ENCODE measurements at places on chromosomes 11 and 22.
A peak's percentile ranks its signal among the peaks of the same experiment; 100 is the strongest.

DNA sequence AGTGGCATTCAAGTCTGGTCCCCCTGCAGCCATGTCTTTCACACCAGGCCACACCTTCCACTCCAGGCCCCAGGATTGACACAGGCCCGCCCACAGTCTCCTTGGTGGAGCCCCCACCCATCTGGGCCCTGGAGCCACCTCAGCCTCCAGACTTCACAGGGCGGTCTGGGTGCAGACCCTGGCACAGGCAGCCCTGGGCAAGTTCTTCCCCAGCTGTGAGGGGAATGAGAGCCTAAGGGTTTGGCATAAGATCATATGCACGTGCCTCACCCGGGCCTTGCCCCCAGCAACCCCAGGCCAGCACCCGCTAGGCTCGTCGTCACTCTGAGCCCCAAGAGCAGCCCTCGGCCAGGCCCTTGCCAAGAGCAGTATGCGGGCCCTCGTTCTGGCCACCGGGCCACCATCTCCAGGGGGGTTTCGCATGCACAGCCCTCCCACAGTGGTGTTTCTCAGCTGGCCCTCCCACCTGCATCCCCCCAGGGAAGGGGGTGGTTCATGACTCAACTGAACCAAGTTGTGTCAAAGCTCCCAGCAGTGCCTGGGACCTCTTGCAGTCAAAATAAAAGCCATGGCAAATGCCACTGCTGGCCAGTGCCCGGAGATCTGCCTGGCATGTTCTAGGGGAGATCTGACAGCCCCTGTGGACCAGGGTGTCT is 70.4 kb upstream of the KCNQ1OT1 start:
- DNase-seq = no peak

- DNase-seq = no peak
These were observed 16.6 kb downstream of the CAVIN3 start for GRCh38 chr11:6303661-6304060.

DNA sequence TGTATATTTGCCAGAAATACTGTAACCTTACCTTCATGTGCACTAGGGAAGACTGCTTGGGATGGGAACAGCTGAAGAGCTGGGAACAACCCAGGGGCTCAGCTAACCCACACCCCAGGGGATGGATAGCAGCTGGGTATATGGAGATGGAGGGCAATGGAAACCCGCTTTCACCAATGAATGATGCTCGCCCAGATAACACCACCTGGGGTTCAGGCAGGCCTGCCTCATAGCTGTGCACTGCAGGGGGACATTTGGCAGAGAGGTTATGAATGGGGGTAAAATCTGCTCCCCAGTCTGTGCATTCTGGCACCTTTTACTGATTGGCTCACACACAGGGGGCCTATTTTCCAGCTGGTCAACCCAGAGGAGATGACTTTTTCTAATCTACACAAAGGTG is 170.7 kb downstream of the CHST1 start:
- DNase-seq = no peak

GRCh38 chr22:35863432-35863831 is 145.8 kb downstream of the APOL5 start:
- DNase-seq = peak; percentile 73

DNA sequence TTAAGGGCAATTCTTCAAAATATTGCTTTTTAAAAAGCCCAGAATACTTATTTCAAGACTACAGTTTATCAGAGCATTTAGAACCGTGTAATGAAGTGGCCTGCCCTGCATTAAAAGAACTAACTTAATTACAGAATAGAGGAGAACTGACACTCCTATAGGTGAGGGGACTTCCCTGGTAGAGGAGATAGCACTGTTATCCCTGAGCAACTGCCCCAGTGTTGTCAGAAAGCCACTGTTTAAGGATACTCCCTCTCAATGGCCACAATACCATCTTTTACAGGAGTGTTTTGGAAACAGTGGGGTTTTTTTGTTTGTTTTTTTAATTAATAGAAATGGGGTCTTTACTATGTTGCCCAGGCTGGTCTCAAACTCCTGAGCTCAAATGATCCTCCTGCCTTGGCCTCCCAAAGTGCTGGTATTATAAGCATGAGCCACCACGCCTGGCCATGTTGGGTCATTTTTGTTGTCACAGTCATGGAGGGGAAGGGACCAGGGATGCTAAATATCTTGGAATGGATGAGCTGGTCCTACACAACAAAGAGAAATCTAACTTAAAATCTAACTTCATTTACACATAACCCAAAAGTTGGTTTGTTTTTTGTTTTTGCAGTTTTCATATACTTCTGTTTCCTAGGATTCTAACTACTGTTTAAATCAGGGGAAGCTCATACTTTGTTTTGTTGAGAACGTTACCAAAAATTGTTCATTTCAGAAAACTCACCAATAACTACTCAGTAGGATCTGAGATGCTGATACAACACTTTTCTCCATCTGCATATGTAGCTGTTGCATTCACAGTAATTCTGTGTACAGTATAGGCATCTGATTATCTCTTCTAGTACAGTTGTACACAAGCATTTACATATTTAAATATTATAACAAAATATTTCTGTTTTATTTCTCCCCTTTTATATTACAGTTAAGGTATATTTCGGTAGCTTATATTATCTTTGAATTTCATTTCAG is 8.1 kb downstream of the RPL27A start:
- no peak for DNase-seq

GRCh38 chr11:64826578-64827450 is 16.5 kb upstream of the MEN1 start:
- DNase-seq = no peak

DNA sequence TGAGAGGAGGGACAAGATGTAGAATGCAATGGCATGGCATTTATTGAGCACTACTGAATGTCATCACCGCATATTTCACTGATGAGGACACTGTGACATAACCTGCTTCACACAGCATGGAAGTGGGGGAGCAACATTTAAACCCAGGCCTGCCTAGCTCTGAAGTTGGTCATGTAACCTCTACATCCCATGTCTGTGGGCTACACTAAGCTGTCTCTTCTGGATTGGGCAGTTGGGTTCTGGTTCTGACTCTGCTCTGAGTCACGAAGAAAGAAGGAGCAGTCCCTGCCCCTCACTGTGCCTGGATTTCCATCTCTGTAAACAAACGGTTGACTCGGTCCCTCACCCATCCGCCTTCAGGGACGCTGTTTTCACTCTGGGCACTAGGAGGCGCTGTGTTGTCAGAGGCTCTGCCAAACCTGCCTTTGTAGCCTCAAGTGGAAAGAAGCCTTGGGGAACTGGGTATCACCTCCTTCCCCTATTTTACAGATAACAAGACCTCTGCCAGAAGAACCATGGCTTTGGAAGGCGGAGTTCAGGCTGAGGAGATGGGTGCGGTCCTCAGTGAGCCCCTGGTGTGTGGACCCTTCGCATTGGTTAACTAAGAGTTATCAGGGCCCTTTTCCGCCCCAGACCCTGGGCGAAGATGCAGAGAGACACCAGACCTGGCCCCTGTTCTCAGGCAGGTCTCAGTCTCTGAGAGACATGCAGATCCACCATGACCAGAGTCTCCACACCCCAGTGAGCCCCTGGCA is 12.7 kb upstream of the ARHGEF17 start:
- peak; percentile 16 for DNase-seq

DNA sequence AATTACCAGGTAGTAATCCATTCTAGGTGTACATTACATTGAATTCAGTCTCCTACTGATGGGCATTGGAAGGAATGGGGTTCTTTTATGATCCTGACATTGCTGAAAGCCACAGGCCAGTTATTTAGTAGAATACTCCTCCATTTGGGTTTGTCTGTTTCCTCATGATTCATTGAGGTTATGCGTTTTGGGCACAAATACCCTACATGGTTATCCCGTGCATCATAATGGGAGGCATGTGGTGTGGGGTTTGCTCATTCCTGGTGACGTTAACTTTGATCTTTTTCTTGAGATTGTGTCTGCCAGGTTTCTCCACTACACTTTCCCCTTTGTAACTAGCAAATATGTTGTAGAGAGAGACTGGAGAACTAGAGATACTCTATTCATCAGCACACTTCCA is 5.5 kb downstream of the FOLR3 start:
- DNase-seq = no peak

DNA sequence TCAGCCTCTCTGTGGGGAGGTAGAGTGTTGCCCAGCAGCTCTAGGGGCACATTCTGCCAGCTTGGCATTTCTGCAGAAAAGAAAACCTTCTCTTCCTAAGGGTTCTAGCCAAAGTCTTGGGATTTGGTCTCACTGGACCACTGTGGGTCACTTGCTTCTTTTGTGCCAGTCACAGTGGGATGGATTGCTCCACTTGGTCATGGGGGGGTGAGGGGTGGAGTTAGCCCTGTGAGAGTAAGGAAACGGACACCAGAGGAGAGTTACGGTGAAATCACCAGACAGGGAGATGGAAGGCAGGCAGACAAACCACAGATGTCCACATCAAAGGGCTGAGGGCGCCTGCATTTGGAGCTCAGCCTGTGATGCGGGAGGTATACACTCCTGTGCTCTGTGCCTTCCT is 10.8 kb downstream of the SGSM1 start:
- no peak for DNase-seq

DNA sequence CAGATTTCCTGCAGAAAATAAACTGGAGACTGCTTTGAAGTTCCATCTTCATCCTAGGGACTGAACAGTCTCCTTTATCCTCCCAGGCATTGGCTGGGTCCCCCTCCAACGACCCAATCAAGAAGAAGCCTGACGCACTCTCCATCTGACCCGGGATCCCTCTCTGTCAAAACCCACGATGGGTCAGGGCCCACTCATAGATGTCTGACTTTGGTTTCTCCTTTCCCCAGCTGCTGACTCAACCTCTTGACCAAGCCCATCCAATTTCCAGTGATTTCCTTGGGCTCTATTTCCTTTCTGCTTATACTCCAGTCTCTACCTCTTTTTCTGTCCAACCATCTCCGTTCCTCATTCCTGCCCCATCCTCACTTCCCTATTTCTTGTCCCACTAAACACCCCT is 189.7 kb downstream of the MIAT start:
- no peak for DNase-seq

GRCh38 chr22:43792905-43793304 is 19.2 kb downstream of the EFCAB6 start:
- no peak for DNase-seq

DNA sequence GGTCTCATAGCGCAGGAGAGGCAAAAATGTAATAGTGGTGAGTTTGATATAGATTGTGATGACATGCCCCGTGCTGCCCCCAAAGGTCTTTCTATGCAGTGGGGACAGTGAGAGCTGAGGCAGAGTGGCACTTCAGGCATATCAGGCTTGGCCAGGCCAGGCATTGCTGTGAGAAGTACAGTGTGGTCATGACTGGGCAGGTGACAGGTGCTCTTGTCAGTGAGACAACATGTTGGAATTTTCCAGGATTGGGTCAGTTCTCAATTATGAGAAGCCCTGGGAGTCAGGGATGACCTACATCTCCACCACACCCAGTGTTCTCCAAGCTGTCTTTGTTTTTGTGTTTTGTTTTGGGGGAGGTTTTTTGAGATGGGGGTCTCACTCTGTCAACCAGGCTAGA is 3.7 kb downstream of the SNAP29 start:
- DNase-seq = no peak

DNA sequence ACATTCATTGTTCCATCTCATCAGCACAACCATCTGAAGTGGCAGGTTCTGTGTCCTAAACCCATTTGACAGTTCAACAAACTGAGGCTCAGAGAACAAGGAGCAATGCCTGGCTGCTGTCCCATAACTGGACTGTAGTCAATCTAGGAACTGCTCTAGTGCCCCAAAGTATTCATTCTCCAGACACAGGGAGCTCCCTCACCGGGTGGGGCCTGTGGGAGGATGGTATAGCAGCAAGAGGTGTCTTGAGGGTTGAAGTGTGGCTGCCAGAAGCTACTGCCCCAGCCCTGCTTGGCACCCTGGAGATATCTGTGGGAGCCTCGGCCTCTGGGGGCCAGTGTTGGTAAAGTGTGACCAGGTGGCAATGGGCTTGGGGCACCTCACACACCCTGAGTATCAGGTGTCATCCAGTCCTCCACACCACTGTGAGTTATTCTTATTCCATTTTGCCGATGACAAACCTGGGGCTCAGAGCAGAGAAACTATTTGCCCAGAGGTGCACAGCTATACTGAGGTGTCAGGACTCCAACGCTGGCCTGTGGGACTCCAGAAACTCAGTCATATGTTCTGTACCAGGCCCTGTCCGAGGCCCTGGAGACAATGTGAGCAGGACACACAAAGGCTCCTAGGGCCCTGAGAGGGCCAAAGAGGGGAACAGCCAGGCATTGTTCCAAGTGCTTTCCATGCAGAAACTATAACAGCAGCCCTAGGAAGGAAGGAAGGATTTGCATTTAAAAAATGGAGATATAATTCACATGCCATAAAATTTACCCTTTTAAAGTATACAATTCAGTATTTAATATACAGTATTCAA is 46.0 kb upstream of the KLHL35 start:
- DNase-seq = no peak

GRCh38 chr11:57251037-57251436 is 14.0 kb upstream of the APLNR start:
- no peak for DNase-seq

DNA sequence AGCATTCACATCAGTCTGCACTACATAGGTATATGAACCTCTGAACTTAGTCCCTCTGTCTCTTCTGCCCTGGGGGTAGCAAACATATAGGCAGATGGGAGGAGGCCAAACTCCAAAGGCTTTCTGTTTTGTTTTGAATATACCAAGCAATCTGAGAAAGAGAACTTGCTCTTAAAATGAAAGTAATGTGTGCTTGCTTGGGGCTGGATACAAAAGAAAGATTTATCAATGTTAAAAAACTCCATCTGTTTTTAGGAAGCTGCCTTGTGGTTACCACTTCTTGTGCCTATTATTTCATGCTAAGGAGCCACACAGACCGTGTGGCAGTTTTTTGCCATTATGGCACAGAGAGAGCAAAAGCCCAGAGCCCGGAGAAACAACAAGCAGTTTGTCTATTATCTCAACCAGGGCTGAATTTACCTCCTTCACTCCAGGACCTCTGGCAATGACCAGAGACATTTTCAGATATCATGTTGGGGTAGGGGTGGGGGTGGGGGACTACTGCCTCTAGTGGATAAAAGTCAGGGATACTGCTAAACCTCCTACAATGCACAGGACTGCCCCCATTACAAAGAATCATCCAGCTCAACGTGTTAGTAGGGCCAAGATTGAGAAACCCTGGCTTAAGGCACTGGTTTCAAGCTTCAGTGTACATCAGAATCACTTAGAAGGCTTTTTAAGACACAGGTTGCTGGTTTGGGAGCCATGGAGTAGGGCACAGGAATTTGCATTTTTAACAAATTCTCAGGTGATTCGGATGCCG is 124.2 kb downstream of the APIP start:
- no peak for DNase-seq

DNA sequence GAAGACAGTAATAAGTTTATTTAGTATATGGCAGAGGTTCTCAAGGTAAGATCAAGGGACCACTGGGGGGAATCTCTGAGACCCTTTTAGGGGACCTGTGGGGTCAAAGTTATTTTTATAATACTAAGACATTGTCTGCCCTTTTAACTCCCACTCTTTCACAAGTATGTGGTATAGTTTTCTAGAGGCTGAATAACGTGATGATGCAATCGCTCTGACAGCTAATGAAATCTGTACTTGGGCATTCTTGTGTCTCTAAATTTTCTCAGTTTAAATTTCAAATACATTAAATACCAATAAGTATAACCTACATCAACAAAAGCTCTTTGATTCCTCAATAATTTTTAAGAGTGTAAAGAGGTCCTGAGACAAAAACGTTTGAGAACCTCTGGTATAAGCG is 147.9 kb downstream of the ATG16L2 start:
- DNase-seq = no peak

Data from NCI-H1417 (cell line).